Kidney glomerular epithelial cell (primary cell): ENCODE measurements at places on chromosomes 1 and 21.

DNA sequence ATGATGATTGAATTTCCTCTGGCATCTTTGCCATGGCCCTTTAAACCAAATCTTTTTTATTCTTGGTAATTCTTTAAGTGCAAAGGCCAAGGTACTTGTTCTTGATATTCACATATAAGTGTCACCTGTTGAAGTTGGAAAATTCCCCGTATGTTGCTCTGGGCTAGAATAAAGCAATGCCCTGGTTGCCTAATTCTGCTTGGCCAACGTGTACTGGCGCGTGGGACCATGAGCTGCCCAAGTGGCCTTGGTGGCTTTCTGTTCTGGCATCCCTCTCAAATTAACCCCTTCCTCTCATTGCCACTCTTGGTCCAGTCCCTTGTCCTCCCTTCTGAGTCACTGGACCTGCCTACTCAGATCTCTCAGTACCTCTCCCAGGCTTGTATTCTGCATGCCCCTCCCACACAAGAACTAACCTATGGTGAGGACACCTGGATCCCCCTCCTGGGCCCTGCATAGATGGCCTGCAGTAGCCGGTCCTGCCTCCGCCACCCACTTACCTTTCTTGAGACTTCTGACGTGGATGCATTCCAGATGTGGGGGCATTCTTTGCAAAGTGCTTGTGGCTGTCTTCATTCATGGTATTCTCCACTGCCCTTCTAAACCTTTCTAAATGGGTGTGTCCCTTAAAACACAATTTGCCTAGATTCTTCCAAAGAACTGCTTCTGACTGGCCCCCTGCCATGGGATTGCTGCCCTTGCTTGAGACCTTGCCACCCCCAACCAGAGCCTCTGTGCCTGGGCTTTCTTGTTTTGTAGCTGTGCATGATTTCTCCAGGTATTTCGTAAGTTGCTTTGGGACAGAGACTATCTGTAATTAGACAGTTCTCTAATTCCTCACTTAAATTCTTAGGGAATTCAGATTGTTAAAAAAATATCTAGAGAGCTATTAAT, 152.4 kb downstream of the GALNT2 start:
- no peak for DNase-seq

GRCh38 chr1:178277793-178278530, 184.1 kb downstream of the RASAL2 start:
- DNase-seq, result no peak

- DNase-seq, result no peak
These were observed 96.0 kb downstream of the ST6GALNAC3 start for GRCh38 chr1:76170513-76170912.

DNA sequence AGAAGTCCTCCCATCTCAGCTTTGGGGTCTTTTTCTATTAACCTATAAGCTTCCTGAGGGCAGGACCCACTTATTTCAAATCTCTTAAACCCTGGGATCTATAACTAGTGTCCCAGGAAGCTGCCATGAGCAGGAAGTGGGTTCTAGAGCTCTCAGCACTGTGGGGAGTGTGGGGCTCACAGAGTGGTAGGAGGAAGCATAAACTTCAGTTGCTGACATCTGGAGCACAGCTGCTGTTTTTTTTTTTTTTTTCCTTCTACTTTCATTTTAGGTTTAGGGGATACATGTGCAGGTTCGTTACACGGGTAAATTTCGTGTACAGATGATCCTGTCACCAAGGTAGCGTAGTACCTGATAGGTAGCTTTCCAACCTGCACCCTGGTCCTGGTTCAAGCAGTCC, 59.3 kb downstream of the AK4 start:
- no peak for DNase-seq

DNA sequence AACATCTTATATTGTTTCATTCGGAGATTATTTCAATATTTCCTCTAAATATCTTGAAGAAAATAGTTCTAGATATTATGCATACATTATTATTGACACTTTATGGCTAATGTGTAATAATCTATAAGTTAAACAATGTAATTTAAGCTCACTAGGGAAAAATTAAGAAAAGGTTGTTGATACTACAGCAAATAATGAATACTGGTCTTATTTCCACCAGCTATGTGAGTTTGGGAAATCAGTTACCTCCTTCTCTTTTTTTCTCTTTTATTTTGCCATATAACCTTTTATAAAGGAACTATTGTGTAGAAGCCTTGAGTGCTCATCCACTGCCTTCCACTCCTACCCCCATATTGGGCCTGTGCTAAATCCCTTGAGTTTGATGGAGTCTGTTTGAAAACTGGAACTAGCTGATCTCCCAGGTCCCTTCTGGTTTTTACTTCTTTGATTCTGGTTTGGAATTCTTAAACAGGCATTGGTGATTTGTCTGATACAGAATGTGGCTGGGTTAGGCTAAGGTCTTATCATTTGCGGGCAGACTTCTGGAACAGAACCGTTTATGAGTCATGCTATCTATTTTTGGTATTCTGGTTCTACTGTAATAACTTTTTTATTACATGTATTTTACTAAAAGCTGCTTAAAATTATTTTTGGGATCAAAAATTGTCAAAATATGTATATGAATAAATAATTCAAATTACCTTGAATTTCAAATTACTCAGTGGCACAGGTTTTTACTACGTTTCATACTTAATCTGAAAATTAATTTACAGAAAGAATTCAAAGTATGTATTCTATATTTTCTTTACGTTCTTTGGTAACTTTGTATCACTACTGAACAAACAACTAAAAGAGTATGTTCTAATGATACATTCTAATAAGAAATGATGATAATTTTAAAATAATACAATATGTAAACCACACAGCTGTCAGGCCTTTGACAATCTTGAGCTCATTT, 5.0 kb upstream of the CDC14A start:
- no peak for DNase-seq

DNA sequence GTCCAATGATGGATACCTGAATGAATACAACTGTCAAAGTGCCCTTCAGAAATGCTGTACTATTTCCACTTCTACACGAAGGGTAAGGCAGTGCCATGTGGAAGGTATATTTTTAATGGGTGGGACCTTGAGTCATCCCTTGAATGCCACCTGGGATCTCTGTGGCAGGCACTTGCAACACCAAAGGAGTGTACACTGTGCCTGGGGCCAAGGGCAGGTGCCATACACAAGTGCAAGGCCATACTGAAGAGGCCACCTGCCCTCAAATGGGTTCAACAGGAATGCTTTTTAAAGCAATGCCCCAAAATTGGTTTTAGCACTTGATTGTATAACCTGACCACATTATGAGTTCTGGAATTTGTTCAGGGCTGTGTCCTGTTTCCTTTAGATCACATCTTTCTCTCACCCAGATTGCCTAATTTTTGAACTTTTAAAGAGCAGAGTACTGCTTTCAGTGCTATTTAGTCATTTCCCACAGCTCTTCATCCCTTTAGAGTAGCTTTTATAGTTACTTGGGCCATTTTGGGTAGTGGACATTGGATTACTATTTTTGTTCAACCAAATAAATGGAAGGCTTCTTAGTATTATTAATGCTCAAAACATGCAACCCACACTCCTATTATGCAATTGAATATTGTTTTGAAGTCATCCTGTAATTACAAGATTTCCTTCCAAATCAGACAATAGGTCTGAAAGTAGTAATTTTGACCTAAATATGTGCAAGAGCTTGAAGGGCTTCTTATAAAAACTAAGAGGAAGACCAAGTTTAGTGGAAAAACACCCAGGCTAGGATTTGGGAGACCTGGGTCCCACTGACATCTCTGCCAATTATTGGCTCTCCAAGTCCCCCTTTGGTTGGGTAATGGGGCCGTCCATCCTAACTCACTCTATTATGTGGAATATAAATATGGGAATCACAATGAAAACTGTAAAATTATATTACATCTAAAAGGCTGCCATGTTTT, 57.2 kb downstream of the LEPR start:
- no peak for DNase-seq
